ENCODE measurements at places on chromosomes 12 and 14.

- DNase-seq, result no peak
Measured at GRCh38 chr14:56094076-56094475, 24.1 kb upstream of the PELI2 start.

DNA sequence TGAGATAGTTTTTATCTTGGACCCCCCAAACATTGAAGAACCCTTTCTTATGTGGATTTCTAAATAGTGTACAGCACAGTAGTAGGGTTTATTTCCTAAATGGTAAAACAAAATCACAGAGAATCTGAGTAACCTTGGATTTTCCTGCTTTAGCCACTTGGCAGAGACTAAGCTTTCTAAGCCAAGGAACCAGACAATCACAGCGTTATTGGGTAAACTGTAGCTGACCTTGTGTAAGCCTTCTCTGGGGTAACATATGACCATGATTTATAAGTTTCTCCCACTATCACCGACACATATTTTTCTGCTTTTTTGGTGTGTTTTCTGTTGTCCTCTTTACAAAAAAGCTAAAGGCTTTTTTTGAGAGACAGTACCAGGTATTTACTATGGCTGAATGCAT is 136.3 kb upstream of the PZP start:
- DNase-seq, result no peak

- no peak for DNase-seq
Measured at GRCh38 chr14:105023791-105024480, 3.1 kb upstream of the CDCA4 start.

- DNase-seq, result no peak
Measured at GRCh38 chr12:72434999-72435398, 162.8 kb downstream of the TRHDE start.

DNA sequence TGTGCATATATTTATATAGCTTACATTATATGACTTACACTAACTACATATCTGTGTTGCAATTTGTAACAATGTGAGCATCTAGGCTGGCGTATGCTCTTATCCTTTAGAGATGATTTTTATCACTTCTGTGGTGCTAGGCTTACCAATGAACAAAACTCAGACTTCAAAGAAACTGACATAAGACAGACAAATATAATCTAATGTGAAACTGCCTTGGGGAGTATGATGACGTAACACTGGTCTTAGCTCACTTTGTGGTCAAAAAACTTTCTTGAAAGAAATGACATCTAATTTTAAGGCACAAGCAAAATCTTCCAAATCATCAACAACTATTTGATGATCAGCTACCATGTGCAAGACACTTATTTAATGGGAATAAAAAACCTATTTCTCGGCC is 50.0 kb downstream of the SOX5 start:
- no peak for DNase-seq

DNA sequence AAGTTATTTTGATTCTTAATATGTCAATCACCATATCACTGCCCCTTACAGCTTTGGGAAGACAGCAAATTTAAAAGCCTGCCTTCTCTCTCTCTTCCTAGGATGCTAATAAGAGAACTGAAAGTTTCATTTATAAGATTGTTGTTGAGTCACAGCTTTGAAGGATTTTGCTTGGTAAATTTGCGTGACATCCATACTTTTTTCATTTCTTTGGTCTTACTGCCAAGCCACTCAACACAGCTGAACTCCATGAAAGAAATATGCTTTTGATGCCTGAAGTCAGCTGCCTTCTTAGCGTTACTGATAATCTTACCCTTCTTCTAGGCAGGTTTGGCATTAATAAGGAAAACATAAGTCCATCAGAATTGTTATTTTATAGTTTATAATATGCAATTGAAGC is 155.0 kb downstream of the CRADD start:
- DNase-seq, result no peak

DNA sequence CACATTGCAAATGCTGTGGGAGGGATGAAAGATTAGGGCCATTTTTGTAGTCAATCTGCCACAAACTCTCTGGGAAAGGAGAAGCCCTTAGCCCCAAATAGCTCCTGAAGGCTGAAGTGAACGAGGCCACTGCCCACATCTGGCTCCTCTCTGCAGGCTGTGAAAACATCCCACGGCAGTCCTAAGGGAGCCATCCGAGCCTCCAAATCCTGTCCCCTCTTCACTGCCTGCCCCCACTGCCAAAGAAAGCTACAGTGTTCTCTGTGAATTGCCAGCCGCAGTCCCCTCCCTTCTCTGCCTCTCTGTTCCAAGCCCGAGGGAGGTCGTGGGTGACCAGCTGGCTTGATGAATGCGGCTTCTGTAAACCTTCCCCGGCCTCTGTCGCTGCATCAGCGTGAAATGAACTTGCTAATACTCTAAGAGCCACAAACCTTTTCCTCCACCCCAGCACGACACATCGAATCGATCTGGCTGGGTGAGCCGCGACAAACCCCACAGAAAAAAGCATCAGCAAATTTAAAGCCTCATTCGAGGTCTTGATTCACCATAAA is 180.7 kb upstream of the NRXN3 start:
- no peak for DNase-seq

- no peak for DNase-seq
Measured at GRCh38 chr12:76025601-76026575, 5.7 kb downstream of the PHLDA1 start.

DNA sequence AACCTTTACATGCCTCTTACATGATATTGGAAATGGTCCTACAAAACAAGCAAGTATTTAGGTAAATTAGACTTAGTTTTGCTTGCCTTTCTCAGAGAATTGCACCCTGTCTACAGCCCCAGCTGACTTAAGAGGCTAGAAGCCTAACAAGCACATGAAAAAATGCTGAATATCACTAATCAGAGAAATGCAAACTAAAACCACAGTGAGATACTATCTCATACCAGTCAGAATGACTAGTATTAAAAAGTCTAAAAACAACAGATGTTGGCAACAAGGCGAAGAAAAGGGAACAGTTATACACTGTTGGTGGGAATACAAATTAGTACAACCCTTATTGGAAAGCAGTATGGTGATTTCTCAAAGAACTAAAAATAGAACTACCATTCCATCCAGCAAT is 103.8 kb downstream of the EGLN3 start:
- DNase-seq, result no peak

DNA sequence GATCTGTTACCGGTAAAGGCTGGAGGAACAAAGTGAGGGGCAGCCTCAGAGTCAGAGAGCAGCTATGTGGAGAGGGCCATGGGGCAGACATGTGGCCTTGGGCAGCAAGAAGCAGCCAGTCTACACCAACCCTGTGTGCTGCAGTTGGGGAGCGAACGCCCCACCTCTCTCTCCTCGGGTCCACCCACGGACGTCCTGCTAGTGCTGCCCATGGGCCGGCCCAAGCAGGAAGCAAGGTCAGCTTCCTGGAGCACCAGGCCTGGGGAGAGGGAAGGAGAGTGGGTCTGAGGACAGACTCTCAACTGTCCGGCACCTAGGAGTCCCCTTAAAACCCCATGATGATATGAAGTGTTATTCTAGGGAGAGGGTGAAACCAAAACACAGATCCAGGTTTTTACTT is 254.8 kb upstream of the FKBP4 start:
- no peak for DNase-seq

- no peak for DNase-seq
Measured at GRCh38 chr12:30427555-30427954, 268.1 kb downstream of the IPO8 start.

DNA sequence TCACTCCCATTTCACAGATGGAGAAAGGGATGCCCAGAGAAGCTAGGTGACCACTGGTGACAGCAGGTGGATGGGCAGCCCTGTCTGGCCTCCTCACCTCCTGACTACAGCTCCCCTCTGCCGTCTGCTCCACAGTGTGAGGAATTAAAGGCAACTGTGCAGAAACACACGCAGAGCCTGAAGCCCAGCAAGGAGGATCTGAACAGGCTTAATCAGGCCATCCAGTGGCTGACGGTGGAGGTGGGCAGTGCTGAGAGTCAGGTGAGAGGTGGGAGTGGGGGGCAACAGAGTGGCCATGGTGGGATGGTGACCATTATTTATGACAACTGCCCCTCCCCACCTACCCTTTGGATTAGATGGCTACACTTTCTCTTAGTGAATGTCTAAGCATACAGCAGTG is 1.2 kb downstream of the KRT86 start:
- no peak for DNase-seq

DNA sequence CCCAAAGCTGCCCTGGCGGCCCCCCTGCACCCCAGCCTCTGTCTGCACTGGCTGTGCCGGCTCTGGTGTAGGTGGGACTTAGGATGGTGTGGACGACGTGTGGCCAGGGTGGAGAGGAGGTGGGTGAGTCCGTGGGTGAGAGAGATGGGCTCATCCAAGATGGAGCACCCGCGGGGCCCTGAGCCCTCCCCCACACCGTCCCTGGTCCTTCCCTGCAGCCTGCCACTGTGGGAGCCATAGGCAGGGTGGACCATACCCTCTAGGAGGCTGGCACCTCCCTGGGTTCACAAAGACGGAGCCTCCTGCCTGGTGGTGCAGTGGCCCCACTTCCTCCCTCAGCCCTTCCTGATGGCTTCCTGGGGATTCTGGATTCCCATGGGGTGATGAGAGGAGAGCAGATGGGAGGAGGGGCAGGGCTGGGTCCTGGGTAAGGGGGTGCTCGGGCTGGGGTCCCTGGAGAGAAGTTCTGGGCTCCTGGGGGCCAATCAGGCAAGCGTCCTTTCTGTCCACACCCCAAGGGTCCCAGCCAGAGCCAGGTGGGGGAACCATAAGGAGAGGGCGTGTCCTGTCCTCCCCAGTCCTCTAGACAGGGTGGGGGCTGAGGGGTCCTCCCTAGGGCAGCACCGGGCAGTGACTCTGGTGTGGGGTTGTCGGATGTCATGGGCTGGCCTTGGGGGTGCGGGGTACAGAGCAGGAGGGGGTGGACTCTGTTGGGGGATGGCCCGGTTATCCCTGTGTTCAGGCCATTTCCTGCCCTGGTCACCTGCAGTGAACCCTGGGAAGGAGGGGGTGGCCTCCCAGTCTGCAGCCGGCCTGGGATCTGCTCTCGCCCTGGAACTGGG is 384.8 kb downstream of the TMEM121 start:
- no peak for DNase-seq

DNA sequence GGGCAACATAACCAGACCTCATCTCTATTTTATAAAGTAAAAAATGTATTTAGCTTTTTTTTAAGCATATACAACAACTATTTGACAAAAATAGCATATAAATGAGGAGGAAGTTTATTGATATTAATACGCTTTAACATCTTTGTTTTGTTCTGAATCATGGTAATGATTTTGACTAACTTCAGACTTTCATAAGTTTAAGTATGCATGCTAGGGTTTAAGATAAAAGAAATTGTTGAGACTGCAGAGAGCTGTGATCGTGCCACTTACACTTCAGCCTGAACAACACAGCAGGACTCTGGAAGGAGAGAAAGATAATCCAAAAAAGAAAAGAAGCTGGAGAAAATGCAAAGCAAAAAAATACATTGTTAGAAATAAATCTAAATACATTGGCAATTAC is 87.9 kb upstream of the AEBP2 start:
- DNase-seq, result no peak

- no peak for DNase-seq
Measured at GRCh38 chr12:82593143-82593542, 93.6 kb upstream of the TMTC2 start.

DNA sequence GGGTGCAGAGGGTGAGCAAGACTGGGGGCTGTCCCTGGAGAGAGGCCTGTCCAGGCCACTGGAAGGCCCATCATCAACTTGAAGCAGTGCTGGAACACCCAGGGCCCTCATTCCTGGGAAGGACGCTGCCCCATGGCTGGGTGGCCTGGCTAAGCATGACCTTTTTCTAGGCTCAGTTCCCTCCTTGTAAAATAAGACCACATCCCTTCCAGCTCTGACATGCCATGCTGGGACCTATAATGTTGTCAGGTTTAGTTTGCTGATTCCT is 62.8 kb downstream of the SYNE3 start:
- DNase-seq, result no peak

GRCh38 chr14:66824251-66824650 is 316.3 kb downstream of the GPHN start:
- no peak for DNase-seq

All from NCI-H1105 treated with DMSO at 0.1 percent for 48 hours (cell line).